ENCODE measurements at places on chromosomes 6 and 20.

DNA sequence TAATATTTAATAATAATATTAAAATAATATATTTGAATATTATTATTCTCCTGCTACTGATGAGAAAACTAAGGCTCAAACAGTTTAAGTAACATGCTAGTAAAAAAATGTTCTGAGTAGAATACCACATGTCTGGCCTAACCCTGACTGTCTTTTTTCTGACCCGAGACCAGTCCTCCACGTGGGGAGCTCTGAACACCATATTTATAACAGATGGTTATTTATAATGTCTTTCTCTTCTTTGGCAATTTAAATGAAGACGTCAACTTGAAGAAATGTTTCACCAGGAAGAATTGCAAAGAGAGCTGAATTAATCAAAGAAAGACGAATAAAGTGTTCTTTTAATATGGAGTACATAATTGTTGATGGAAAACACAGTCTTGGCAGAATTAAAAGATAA is 82.0 kb downstream of the SLC22A3 start:
- DNase-seq, result no peak

DNA sequence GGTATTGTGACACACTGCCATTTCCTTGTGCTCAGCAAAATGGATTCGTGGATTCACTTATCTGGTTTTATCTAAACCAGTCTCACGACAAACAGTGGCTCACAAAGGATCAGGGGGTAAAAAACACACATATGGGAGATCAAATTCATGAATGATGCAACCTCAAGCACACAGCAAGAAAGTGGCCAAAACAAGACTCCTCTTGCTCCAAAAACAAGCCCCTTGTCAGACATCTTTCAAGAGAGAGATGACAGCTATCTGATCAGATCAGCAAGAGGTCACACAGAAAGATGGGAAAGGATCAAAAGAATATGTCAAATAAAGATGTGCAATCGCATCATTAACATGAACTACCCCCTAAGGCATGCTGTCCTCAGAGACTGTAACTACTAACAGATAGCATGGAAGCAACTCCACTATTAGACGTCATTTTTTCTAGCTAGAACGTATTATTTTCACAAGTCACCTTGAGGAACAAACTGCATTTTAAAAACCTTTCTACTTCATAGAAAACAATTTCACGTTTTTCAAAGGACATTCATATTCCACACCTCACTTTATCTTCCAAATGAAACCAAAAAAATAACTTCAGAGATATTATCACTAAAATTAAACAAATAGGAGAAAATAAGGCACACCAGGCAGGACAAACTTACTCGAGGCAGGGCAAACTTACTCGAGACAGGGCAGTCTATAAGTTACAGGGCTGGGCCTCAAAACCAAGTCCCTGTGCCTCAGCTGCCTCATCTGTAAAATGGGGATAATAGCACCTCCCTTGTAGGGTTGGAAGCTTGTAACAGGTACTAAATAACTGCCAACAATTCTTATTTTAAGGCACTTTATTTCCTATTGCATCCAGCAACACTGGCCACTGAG is 122.3 kb downstream of the PREX1 start:
- no peak for DNase-seq

DNA sequence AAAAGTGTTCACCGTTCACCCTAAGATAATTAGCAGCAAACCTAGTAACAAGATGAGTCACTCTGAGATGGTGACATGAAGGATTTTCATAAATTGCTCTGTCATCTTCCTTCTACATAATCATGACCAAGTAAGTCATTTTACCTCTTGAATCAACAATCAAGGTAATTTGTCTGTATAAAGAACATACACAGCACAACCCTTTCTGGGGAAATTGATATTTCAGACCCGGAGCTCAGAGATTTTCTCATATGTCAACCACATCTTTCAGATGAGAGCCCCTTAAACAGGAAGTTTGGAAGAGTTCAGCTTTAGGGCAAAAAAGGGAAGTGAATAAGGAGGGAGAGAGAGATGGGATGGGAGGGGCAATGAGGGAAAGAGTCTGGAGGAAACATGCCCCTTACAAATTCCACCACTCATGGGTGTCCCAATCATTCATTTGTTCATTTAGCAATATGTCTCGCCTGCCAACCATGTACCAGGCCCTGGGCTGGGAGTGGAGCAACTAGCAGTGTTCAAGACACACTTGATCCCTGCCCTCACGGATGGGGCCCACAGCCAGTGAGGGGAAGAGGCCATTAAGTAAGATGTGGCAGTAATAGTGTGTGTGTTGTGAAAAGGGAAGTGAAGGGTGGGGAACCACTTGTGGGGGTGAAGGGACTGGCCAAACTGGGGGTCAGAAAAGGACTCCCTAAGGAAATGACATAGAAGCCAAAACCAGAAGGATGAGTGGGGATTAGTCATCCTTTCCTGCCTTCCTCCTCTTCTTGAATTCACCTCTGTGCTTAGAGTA is 190.9 kb downstream of the MAFB start:
- DNase-seq, result peak; percentile 57

DNA sequence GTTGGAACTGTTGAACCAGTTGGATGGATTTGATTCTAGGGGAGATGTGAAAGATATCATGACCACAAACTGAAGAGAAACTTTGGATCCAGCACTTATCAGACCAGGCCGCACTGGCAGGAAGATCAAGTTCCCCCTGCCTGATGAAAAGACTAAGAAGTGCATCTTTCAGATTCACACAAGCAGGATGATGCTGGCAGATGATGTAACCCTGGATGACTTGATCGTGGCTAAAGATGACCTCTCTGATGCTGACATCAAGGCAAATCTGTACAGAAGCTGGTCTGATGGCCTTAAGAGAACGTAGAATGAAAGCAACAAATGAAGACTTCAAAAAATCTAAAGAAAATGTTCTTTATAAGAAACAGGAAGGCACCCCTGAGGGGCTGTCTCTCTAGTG is 72.8 kb upstream of the CDYL start:
- DNase-seq, result no peak

- no peak for DNase-seq
Measured at GRCh38 chr20:10965936-10966470, 292.2 kb upstream of the JAG1 start.

GRCh38 chr20:5364136-5364821 is 47.5 kb upstream of the PROKR2 start:
- DNase-seq, result peak; percentile 20

- no peak for DNase-seq
Measured at GRCh38 chr20:58642441-58642840, 8.6 kb upstream of the STX16 start.

GRCh38 chr6:7440476-7440875 is 50.9 kb downstream of the RIOK1 start:
- DNase-seq, result no peak

DNA sequence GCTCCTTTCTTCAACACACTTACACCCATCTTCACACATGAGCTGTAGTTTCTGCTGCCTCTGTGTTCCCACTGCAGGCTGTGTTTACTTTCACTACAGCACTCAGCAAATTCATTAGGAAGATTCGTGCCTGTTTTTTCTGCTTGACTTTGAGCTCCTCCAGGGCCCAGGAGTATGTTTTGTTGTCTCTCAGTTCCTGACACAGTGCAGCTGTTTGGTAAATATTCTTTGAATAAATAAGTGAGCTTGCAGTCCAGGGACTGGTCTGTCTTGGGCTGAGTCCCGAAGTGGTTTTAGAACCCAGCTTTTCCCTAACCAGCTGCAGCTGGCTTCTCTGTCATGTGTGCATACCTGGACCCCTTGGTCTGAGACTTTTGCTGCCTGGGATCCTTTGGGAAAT is 46.6 kb upstream of the CCN6 start:
- no peak for DNase-seq

DNA sequence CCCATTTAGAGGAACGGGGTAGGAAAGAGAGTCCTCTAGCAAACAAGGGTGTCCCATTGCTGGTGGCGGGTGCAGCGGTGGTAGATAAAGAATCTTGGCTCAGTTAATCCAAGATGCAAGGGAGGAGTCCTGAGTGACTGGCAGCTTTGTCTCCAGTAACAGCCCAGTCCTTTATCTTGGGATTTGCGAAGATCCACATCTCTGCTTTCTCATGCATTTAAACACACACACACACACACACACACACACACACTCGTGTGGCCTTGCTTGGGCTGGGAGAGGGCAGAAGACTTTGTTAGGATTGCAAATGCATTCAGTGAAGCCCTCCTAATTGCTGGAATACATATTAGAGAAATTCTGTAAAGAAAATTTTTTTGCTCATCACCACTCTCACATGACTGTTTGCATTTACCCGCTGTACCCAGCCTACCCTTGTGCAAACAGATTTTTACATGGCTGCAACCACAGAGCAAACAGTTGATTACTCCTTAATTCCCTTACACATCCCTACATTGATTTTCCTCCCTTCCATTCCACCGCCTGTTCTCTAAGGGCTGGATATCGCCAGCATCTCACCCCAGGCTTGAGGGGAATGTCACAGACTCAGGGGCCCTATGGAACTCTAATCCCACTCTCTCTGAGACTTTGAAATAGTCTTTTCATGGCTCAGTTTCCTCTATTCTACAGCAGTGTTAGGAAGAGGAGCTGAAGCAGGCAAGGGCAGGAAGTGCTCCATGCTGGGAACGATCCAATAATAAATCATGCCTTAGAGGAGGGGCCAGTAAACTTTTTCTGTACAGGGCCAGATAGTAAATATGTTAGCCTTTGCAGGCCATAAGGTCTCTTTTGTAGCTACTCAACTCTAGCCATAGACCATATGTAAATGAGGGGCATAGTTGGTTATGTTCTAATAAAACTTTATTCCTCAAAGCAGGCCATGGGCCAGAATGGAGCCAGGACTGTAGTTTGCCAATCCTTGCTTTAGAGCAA is 3.5 kb downstream of the C6orf132 start:
- DNase-seq, result no peak

DNA sequence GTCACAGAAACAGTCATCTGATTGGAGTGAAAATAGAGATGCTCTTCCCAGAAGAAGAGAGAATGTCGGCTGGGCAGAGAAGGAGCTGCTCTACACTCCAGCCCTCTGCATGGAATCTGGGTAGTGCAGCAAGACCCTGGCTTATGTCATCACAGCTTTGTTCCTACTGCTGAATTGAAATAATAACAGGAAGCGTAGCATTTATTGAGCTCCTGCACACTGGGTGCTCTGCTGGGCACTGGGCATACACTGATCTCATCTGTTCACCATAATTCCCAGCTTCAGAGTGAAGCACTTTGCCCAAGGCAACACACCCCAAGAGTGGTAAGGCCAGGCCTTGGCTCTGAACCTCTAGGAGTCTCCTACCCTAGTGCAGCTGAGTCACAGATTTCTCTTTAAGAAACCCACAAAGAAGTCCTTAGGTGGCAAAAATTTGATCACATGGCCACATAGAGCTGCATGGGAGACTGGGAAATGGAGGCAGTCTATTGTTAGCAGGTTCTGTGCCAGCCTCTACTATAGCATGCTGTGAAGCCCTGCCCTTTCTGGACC is 3.9 kb upstream of the SDCBP2 start:
- no peak for DNase-seq

GRCh38 chr6:170130201-170130621 is 160.7 kb downstream of the DLL1 start:
- DNase-seq, result no peak

- DNase-seq, result no peak
Measured at GRCh38 chr6:62980093-62980492, 231.2 kb upstream of the FKBP1C start.

DNA sequence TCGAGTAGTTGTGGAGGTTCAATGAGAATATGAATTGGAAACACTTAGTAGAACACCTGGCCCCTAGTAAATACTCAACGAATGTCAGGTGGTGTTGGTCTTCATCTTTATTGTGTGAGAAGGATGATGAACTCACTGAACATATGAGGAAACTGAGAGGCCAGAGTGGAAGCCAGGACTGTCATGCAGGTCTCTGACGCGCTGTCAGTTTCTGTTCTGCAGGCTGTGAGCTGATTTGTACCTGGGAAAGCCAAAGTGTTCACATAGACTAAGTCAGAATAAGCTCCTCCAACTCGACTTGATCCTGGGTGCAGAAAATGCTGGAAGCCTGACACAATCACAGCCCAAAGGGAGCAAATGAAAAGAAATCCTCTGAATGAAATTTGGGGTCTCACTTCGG is 222.2 kb downstream of the LY86 start:
- peak; percentile 60 for DNase-seq

DNA sequence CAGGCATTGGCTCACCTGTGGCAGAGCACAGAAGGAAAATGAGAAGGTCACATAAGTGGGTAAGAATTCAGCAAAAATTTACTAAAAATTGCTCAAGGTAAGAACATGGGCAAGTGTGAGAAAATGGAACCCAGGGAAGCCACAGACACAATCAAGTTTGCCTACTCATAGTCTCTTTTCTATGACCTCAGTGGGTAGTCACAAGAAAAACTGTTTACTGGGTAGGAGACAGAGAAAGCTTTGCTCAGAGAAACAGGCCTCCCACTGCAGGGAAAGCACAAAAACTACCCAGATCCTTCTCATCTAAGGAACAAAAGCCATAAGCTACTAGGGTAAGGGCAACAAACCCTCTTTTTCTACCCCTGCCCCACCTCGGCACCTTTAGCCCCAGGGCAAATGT is 35.2 kb downstream of the FAM184A start:
- no peak for DNase-seq

- no peak for DNase-seq
Measured at GRCh38 chr6:49979584-49979983, 10.2 kb upstream of the DEFB113 start.

DNA sequence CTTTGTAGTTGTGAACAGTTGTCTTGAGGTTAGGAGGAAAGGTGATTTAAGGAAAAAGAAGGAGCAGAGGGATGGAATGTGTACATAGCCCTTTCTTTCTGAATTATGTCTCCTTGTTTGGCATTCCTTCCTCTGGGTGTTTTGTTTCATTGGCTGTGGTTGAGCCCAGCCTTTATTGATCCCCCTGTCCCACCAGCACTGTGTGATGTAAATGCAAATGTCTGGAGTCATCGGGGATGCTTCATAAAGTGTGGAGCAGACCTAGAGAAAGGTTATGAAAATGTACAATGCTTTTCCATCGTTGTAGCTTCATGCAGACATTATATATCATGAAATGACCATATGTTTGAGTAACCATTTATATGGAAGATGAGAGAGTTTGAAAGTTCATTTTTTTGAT is 164.5 kb downstream of the PLCB1 start:
- no peak for DNase-seq

DNA sequence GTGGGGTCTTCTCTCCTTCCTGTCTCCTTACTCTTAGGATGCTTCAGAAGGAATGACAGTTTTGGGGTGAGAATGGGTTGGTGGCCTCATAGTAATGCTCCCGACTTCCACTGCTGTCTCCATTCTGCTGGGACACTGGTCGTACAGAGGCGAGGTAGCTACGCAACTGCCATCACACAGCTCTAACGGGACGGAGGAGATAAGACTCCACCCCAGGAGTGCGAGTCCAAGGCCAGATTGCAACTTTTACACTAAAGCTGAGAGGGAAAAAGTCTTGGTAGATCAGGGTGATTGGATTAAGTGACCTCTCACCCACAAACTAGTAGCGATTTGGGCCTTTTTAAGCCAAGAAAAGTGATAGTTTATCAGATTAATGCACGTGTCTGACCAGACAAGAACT is 1.8 kb upstream of the PRR18 start:
- DNase-seq, result no peak
